Left lung (tissue), 14 donors: ENCODE measurements at places on chromosomes 11 and 22. TPM values are rescaled to one million over a fixed set of nuclear protein-coding genes. Genes with fewer than 3 reads are reported as not detected.

DNA sequence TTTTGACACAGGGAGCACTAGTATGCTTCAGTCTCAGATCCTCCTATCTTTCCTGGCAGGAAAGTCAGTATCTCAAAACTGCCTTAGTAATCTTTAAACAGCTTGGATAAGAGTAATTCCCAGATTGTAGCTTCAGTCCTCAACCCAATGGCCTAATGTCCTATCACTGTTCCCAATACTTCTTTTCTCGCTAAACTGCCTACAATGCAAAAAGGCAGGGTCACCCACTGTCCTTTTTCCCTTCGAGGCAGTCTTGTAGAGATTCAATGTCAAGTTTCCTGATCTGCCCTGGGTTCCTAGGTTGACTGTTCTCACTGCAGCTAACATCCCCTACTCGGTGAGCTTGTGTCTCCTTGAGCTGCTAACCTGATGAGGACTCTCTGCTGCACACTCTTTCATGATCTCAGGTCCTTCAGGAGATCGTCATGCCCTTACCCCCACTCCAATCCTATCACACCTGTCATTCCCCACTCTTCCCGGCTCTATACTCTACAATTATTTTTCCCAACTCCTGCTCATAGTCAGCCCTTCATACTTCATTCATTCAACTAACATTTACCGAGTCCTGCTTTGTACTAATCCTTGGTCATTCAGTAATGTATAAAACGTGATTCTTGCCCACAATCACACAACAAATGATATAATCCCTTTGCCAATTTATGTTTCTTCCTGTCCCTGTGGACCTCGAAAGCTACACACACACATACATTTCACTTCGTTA is 904 bp downstream of the C2CD3 start:
- DNase-seq: no peak

- DNase-seq: no peak
Observed at GRCh38 chr11:78100676-78101472, 21.2 kb upstream of the NDUFC2 start.

DNA sequence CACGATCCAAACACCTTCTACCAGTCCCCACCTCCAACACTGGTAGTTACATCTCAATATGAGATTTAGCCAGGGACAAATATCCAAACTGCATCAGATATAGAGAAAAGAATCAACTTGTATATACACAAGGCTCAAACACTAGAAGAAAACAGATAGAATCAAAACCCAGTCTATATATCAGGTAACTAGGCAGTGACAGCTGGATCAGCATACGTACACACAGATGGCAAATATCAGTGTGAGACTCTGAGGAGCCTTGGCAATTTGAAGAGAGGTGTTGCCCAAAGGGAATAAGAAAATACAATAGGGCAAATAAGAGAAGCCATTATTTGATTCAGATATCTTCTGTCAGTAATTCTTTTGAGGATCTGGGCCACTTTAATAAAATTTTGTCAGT is 951.3 kb upstream of the CHORDC1 start:
- DNase-seq: no peak

- no peak for DNase-seq
Observed at GRCh38 chr11:75090671-75091177, 6.0 kb downstream of the OR2AT4 start.

DNA sequence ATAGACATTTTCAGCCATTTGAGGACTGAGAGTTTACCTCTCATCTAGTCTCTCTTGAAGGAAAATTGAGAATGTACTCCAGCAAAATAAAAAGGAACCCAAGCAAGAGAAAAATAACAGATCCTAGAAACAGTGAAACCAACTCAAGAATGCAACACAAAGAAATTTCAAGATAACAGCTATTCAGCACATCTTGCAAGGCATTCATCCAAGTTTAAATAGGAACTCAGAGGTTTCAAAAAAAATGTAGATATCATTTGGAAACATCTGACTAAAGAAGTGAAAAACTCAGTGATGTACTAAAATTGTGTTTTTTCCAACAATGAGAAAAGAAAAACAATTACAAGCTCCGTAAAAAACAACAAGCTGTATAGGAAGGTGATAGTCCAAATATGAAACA is 76.4 kb downstream of the TMEM135 start:
- DNase-seq: no peak

DNA sequence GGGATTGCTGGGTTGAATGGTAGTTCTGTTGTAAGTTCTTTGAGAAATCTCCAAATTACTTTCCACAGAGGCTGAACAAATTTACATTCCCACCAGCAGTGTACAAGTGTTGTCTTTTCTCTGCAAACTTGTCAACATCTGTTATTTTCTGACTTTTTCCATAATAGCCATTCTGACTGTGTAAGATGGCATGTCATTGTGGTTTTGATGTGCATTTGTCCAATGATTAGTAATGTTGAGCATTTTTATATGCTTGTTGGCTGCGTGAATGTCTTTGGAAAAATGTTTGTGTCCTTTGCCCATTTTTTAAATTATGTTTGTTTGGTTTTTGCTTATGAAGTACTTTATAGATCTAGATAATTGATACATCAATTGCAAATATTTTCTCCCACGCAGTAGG is 1025.0 kb downstream of the JRKL start:
- DNase-seq: no peak

DNA sequence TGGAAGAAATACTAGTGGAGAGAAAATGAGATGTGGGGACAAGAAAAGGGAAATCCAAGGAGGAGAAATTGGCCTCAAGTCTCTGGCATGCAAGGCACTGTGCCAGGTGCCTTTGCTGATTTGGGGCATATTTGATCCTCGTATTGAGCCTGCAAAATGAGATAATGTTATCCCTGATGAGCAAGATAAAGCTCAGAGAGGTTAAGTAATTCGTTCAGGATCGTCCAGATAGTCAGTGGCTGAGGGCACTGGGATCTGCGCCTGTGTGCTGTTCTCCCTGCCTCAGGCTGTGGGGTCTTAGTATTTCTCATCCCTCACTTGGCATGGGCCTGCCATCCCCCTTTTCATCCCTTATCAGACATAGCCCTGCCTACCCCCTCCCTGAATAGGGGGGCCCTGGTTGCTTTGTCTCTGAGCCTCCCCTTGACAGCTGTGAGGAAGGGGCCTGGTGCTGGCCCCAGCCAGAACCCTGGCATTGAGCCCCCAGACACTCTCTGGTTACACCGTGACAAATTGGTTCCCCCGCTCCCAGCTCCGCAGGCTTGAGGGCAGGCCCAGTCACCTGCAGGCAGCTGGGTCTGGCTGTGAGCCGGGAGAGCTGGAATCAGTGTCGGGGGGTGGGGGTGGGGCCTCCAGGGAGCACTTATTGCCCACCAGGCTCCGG is 85.7 kb downstream of the NECTIN1 start:
- DNase-seq: no peak

GRCh38 chr22:28884747-28885350 is 1.5 kb downstream of the ZNRF3 start:
- DNase-seq: no peak

- no peak for DNase-seq
Observed at GRCh38 chr11:36139767-36140166, 149.5 kb downstream of the COMMD9 start.

DNA sequence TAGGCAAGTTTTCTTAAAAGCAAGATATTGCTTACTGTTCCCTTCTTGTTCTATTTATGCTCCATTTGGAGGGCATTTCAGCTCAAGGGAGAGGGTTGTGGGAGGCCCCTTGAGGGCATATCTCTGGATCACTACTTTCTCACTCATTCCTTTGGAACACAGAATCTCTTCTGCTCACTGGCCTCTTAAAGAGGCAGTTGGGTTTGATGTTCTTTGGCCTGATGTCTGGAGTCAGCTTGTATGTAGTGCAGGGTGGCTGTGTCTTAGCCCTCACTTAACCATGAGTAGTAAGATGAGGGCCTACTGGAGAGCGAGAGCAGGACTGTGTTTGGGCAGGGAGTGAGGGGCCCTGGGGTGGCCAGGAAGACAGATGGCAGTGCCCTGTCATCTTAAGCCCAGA is 3.6 kb downstream of the INCENP start:
- DNase-seq: no peak

DNA sequence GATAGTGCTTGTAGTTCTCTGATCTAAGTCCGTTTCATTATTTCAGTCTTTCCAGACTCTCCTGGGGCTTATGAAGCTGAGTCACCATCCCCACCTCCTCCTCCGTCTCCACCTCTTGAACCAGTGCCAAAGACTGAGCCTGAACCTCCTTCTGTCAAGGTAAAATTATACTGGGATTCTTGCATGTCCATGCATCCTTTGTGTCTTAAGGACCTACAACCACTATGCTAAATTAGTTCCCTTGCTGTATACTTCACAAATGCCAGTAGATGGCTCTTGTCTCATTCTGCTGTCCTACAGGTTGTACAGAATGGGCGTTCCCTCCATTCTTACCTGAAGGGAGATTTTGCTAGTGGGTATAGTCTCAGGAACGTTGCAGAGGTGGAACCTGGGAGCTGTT is 42.2 kb downstream of the POLD3 start:
- no peak for DNase-seq

- no peak for DNase-seq
Observed at GRCh38 chr11:75502138-75502537, 23.6 kb downstream of the GDPD5 start.

DNA sequence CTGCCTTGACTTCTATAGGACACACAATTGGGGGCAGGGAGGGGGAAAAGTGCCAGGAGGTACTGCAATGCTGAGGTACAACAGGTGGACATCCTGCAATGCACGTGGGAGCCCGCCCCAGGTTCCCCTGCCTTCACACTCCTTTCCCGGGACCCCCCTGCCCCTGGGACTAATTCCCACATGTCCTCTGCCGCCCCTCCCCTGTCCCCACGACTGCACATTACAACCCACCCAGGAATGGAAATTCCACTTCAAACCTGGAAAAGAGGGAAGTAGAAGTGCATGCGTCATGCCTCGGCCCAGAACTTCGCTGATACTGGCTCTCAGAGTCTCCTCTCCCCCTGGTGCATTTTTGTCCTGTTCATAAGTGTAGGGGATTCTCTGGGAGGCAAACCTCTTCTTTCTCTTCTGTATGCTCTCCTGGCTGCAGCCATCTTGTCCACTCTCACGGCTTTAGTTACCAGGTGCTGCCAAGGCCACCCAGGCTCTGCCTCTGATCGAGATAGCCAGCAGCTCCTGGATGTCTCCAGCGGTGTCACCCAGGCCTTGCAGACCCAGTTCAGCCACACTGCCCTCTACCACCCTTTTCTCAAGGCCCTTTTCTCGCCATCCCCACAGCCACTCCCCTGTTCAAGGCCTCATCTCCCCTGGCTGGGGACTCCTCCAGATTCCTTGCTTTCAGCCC is 43.7 kb downstream of the GDPD5 start:
- DNase-seq: no peak

GRIK4 gene
- polyA plus RNA-seq: 7.6 TPM

SLC22A6 gene
- polyA plus RNA-seq: 0.26 TPM

GPR152 gene
- polyA plus RNA-seq: not detected

CD59 gene
- 236 TPM for polyA plus RNA-seq

GGTLC3 gene
- polyA plus RNA-seq: 1.1 TPM

TSGA10IP gene
- 0.83 TPM for polyA plus RNA-seq

SMTNL1 gene
- polyA plus RNA-seq: 0.80 TPM

DMC1 gene
- 5.5 TPM for polyA plus RNA-seq

CDK2AP2 gene
- 28.2 TPM for polyA plus RNA-seq

SHANK2 gene
- 26.8 TPM for polyA plus RNA-seq
